ENCODE measurements at places on chromosomes 5 and 9.

DNA sequence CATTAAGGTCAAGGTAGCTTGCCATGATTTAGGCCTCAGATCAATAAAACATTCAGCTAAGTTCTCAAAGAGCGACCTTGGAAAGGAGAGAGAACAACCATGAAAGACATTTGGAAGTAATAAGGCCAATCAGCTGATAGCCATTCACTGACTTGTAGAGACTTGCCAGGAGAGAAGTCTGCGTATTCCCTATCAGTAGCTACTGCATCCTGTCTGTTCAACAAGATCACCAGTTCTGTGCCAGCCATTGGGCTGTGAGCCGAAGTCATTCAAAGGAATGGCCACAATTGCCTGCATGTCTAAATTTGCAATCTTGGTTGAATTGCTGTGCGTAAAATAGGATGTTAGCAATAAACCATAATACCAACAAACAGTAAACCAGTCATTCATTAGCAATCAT is 219.8 kb downstream of the FBXL7 start:
- no peak for DNase-seq

DNA sequence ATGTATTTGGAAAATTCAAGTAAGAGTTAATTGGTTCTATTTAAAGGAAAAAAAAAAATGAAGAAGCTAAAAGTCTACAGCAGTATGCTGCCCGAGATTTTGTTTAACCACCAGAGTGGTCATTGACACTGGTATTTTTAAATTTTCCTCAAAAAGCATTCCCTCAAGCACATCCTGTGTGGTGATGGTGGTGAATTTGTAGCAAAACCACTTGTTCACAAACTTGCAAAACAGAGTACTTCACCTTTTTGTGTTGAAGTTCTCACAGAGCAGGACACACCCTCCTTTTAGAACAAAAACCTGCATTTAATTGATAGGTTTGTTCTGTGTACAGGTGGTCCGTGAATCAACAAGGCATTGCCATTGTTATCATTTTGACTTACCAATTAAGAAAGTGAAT is 374.2 kb downstream of the EFNA5 start:
- DNase-seq, result no peak

- DNase-seq, result no peak
These were observed 184.8 kb downstream of the PBX3 start for GRCh38 chr9:125932012-125932411.

- no peak for DNase-seq
These were observed 551.2 kb upstream of the KLF4 start for GRCh38 chr9:108040783-108041182.

GRCh38 chr5:170681013-170681433 is 102.5 kb upstream of the GABRP start:
- no peak for DNase-seq

DNA sequence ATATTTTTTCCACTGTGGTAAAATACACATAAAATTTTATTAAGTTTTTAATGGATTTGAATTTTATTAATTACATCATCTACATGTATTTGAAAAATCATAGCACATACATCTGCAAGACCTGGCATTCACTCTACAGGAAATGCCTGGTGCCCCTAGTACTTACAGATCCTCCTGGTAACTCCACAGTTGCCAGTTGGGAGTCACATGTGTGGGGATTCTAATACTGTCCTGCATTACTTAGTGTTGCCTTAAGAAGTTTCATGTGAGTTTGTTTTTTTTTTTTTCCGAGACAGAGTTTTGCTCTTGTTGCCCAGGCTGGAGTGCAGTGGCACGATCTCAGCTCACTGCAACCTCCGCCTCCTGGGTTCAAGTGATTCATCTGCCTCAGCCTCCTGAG is 18.1 kb downstream of the KDM3B start:
- no peak for DNase-seq

DNA sequence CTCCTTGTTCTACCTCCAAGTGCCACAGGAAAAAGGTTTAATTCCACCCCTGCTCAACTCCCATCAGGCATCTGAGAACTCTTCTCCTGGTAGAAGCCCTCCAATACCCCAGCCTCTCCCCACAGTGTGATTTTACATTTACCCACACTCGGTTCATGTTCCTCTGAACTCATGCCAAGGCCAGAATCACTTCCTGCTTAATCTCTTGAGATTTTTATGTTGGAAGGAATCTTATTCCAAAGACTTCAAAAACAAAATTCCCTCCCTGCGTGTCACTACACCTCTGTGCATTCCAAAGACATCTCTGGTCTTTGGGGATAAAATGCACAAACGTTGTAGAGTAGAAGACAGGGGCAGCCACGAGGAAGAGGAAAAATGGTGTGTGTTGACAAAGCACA is 186.8 kb downstream of the ACTL7B start:
- DNase-seq, result no peak

GRCh38 chr5:19266791-19267190 is 721.2 kb downstream of the CDH18 start:
- no peak for DNase-seq

DNA sequence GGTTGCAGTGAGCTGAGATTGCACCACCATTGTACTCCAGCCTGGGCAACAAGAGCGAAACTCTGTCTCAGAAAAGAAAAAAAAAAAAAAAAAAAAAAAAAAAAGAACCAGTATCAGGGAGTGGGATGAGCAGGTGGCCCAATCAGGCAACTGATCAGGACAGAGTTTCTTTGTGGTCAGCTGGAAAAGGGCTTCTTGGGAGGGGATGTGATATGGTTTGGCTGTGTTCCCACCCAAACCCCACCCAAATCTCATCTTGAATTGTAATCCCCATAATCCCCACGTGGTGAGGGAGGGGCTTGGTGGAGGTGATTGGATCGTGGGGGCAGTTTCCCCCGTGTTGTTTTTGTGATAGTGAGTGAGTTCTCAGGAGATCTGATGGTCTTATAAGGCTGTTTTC is 4.7 kb upstream of the GCNT1 start:
- no peak for DNase-seq

- no peak for DNase-seq
These were observed 167.4 kb upstream of the KIF2A start for GRCh38 chr5:62138607-62139006.

GRCh38 chr5:33272288-33272687 is 168.5 kb upstream of the TARS1 start:
- DNase-seq, result no peak

- no peak for DNase-seq
These were observed 313.3 kb downstream of the PIK3R1 start for GRCh38 chr5:68528821-68529273.

DNA sequence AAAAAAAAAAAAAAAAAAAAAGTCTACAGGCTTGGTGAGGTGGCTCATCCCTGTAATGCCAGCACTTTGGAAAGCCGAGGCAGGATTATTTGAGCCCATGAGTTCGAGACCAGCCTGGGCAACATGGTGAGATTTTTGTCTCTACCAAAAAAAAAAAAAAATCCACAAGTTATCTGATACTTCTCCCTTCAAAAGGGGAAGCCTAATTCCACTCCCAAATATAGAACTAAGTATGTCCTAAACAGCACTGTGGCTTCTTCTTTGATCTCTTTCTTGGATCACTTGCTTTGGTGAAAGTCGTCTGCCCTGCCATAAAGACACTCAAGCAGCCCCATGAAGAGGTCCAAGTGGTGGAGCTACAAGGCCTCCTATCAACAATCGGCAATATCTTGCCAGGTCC is 18.8 kb upstream of the STING1 start:
- no peak for DNase-seq
